ELR (cell line): ENCODE measurements at places on chromosomes 12 and 14.

- DNase-seq: no peak
These were observed 8.4 kb upstream of the ARHGAP5 start for GRCh38 chr14:32068708-32069107.

GRCh38 chr14:73477618-73478266, 13.0 kb upstream of the RIOX1 start:
- DNase-seq: no peak

DNA sequence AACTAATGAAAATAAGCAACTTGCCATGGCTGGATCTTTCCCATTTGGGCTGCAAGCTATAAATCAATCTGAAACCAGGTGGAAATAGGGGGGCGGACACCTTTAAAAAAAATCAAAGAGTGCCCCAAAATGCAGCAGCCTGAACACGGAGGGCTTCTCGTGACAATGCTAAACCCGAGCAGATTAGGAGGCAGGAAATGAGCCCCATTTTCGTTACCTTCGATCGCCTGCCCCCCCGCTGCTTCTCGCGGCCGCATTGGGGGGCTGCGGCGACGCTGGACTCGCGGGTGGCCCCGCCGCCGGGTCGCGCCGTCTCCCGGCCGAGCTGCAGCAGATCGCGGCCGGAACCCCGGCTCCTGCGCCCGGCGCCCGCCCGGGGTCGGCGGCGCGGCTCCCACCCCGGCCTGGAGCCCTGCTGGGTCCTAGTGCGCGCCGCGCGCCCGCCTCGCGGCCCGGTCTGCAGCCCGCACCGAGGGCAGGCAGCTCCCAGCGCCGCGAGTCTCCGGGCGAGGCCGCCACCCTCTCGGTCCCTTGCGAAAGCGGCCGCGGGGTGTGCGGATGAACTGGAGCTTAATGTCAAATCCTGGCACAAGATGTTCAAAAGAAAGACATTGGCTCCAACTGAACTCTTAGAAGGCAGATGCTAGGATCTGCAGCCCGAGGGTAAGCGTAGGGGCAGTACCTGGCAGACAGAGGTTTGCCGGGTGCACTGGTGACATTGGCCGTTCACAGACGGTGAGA, 201.9 kb upstream of the FOXN3 start:
- DNase-seq: peak; percentile 64

DNA sequence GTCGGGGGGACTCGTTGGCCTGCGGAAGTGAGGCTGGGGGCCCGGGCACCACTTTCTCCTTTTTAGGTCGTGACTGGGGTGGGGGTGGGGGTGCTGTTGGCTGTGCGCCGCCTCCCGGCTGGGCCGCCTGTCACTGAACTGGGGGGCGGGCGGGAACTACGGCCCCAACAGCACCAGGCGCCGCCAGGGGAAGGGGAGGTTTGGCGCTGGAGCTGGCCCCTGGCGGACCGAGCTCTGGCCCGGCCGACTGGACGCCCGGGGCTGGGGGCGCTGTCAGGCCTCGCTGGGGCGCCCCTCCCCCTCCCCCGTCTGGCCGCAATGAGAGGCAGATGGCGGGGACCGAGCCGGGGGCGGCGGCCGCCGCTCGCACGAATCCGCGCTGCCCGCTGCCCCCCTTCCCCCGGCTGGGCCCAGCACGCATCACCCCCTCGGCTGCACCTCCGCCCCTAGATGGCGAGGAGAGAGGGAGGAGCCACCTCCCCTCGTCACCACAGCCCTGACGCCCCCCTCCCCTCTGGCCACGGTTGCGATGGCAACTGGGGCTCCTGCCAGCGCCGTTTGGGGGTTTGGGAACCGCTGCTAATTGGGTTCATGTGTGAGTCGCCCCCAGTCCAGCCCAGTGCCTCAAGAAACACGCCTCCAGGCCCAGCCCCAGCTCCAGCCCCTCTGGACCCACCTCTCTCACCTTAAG, 723 bp downstream of the NFATC4 start:
- peak; percentile 47 for DNase-seq

GRCh38 chr14:100778951-100779690, 46.8 kb upstream of the MEG3 start:
- DNase-seq: no peak

GRCh38 chr14:77036484-77037214, 8.1 kb upstream of the IRF2BPL start:
- no peak for DNase-seq

- no peak for DNase-seq
These were observed 41.7 kb downstream of the NPAS3 start for GRCh38 chr14:32980178-32980901.

DNA sequence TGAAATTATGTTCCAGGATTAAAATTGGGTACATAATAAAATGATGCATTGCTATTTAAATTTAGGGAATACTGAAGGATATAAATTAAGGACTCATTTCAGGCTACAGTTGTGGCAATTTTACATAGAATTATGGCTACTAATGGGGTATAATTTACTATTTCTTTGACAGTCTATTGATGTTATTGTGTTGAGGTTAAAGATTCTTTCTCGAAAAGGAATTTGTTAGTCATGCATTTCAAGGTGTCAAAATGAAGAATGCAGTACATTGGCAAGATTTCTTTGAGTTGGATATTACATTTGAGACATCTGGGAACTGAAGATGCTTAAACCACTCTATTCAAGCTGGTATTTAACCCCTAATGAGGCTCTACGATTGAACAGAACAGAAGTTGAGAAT, 28.3 kb downstream of the SLC5A8 start:
- no peak for DNase-seq

DNA sequence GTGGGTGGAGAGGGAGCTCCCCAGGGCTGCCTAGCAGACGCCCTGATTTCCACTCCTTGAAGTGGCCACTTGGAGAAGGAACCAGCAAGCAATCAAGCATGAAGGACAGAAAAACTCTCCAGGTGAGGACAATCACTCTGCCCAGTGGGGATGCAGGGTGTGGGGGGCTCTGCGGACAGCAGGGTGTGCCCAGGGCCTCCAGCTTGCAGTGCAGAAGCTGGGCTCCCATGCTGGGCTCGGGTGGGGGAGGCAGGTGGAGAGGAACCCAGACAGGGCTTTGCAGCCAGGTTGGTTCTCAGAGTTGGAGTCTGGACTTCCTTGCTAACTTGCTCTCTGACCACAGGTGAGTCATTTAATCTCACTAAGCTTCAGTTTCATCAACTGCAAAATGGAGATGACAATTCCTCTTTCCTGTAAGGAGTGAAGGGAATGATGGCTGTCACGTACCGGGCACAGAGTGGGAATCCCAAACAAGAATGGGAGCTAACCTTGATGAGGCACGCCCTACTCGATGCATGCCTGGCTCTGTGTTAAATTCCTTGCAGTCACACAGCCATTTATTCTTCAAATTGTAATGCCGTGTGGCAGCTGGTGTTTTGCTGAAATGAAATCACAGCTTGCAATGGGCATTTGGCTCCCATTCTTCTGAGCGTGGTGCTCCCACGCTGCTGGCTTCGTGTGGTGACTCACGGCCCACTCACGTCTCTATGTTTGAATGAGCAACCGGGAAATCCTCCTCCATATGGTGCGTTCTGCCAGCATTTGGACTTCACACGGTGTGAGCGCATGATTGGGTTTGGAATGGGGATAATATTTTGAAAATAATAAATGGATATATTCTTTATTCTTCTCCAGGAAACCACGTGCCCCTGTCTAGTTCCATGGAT, 75.2 kb downstream of the PRIMA1 start:
- DNase-seq: peak; percentile 8

DNA sequence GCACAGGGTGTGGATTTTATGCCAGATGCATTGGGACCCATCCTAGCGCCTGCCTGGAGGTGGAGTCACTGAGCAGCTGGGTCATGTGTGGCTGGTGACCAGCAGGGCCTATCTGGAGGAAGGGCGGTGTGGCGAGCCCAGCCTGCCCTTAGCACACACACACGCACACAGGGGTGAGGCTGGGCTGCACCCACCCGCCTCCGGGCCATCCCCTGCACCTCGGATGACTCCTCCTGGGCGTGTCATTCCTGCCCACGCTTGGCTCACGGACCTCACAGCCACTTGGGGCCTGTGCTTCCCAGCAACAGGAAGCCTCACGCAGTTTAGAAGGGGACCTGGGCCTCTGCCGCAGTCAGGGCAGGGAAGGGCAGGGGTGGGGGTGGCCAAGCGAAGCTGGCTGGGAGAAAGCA, 36.2 kb upstream of the FZD10 start:
- no peak for DNase-seq

GRCh38 chr12:74401035-74401434, 136.6 kb upstream of the ATXN7L3B start:
- DNase-seq: peak; percentile 4

DNA sequence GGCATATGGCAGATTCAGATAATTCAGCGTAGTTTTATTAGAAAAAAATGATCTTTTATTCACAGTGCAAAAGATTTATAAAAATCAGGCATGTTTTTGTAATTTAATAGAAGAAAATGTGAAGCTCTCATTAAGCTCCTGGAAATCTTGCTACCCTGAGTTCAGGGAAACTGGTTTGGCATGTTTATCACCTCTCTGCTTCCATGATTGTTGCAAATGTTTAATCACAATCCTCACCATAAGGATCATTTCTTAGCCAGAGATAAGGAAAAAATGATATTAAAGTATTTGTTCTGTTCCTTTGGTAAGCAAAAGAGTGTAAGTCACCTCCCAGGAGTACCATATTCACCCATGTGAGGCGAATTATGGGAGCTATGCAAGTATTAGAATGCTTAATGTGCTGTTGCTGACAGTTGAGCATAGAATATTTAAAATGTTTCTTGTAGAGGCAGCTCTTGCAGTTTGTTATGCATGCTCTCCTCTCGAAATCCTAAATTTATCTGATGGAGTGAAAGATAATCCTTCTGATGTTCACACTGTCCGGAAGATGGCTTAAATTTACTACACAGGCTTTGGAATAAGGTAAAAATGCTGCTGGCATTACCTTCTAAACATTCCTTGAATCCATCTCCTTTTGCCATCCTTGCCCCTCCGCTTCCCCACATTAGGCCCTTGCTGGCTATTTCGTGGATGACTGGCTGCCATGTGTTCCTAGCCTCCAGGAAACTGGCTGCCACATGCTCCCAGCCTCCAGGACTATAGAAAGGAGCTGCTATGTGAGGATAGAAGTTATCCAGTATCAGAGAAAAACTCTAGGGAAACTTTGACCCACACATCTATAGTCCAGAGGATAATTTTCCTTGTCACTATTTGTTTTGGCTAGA, 115.8 kb upstream of the CCDC198 start:
- DNase-seq: no peak

GRCh38 chr14:103733651-103734050, 18.0 kb downstream of the ZFYVE21 start:
- DNase-seq: peak; percentile 66

GRCh38 chr14:52898496-52898895, 52.4 kb downstream of the FERMT2 start:
- no peak for DNase-seq

- no peak for DNase-seq
These were observed 27.9 kb downstream of the PRMT8 start for GRCh38 chr12:3518902-3519301.

- no peak for DNase-seq
These were observed 94.9 kb downstream of the PPM1H start for GRCh38 chr12:62839869-62840660.

GRCh38 chr12:124347805-124348658, 53.1 kb downstream of the RFLNA start:
- peak; percentile 29 for DNase-seq

DNA sequence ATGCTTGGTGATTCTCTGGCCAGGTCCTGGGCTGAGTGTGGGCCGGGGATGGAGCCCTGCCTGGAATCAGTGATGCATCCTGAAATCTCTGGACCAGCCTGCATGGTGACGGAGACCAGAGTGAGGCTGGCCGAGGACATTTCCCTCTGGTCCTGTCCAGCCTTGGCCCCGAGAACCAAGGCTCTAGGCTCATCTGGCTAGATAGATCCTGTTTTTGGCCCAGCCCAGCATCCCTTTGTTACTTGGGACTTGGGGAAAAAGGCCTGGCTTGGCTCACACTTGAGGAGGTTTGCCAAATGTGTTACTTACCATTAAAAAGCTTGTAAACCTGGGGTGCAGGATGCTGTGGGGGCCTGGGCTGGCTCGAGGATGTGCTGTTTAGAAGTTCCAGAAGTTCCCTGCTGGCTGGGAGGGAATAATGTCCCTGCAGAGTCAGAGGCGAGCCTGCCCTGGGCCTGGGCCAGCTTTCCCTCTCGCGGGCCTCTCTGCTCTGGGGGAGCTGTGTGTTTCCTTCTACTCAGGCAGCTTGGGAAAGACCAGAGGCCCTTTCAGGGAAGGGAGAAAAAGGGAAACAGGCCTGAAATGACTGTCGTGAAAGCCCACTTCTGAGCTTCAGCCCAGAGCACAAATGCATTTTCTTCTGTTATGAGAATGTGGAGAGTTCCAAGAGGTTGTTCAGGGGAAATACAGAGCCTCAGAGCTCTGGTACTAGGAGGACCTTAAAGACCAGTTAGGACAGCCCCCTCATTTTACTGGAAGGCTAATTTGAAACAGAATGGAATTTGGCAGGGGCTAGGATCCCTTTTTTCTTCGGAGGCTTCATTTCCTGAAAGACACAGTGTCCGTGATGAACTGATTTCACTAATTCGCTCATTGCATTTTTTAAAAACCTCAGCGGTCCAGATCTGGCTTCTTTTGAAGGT, 47.2 kb upstream of the CTDSP2 start:
- peak; percentile 81 for DNase-seq
